Occipital lobe (tissue), 3 donors: ENCODE measurements at places on chromosomes 3 and 15.

DNA sequence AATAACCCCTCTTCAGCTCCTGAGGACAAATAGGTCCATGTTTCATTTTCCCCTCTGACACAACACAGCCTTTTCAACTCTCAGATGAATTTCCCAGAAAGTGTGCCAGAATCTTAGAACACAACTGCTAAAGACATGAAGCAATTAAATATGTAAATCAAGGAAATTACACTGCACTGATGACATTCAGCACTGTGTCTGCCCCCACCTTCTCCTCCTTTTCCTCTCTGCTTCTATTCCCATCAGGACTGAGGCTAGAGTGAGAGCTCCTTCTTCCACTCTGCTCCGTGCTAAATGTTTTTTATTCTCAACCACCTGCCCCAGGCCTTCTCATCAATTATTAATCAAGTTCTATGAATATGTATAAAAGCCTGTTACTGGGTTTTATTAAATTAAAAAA lies 596.1 kb downstream of the TUSC7 start:
- no peak for DNase-seq

DNA sequence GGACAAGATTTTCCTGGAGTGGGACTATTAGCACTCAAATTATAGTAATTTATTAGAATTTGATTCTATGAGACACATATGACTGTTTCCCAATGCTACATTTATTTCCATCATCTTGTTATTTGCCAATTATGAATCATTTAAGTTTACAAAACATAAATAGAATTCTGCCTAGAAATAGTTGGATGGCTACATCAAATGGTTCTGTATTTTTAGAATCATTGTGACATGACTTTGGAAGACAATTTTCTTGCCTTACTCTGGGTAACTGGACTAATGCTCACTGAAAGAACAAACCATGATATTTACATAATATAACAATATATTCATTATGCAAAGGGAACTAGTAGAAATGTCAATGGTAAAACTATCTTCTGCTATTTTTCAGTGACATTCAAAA lies 173.5 kb downstream of the ZIC1 start:
- DNase-seq, result no peak

DNA sequence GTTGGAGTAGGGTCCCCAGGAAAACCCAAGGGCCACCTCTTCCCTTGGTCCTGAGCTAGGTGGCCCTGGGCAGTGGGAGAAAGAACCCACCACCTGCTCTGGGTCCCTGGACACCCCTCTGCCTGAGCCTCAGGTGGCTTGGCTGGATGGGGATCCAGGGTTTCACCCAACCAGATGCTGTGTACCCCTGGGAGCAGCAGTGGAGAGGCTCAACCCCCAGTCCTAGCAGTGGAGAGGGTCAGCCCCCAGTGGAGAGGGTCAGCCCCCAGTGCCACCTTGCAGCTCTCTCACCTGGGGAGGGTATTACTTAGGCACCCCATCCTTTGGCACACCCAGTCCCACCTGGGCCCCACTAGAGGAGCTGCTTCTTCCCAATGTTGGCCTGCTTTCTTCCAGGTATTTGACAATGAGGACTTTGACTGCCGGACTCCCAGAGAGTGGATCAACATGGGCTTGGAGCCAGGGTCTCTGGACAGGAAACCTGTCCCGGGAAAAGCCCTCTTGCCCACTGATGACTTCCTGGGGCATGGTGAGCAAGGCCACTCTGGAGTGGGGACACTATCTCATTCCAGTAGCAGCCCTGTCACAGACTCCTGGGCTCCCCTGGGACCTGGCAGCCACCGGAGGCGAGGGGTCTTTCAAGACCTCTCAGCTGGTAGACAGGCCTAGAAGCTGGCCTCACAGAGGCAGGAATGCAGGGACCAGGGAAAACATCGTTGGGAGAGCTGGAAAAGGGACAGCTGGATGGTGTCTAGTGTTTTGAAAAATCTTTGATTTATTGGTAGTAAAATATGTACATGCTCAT lies 11.6 kb downstream of the DNAH1 start:
- DNase-seq, result no peak

DNA sequence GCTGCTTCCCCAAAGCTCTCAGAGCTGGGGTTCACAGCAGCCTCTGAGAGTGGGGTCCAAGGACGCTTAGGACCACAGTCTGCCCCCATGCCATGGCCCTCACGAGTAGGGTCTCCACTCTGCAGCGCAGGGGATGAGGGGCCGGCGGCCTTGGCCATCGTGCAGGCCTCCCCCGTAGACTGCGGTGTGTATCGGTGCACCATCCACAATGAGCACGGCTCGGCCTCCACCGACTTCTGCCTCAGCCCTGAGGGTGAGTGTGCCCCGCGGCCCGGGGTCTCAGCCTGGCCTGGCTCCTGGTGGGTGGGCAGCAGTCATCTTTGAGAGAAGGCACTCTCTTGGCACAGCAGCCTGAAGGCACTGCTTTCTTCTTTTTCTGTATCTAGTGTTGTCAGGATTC lies 24.8 kb upstream of the SLC28A1 start:
- DNase-seq, result no peak

DNA sequence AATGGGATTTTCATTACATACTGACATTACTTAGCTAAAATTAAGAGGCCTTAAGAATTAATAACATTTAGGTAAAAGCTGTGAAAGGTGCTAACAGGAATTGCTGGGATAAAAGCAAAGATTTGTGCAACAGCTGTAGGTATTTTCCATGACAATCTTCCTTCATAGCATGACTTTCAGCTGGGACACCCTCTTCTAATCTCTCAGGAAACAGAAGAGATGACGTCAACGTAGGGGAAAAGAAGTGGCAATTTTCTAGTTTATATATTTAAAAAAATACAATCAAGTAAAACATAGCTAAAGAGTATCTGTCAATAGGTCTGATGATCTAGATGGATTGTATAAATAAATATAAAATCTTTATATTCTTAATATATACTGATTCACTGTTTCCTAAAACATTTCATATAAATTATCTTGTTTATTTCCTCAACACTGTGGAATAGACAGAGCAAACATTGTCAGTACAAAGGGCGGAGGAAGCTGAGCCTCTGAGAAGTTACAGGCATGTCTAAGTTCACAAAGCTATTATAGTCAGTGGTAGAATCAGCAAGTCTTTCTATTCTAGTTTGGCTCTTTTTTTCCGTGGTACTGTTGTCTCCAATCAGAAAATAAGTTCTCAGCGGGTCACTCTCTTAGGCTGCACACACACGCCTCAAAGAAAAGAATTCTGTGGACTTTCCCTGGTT lies 217.0 kb downstream of the P3H2 start:
- DNase-seq, result no peak

DNA sequence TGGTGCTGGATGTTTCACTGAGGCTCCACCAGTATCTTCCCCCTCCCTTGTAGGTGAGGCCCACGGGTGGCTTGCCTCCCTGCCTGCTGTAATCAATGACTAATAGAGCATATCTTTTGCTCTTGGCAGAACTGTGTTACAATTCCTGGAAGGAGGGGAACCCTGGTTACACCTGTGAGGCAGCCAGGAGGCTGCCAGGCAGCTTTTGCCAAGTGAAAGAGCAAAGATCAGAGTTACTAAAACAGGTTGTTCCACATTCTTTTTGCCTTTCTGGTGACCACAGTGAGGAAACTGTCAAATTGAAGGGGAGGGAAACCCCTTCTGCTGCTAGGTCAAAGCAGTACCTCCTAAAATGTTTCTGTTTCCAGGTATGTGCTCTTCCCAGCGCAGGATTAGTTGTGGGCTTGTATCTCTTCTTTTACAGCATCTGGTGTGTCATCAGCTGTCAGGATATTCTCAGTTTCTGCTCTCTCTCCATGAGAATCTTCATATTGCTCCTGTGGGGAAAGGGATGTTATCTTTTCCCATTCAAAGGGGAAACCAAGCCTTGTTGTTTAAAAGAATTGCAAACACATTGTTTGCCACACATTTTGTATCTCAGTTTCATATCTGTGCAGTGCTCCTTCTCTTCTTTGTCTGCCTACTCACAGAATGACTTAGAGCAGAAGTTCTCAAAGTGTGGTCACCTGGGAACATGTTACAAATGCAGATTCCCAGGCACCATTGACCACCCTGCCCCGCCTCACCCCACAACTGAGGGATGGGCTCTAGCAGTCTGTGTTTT lies 137.4 kb upstream of the UMPS start:
- no peak for DNase-seq
